ENCODE measurements at places on chromosomes 13 and 19.

- no peak for DNase-seq
Observed at GRCh38 chr13:66574606-66575005, 655.5 kb downstream of the PCDH9 start.

- DNase-seq = no peak
Observed at GRCh38 chr13:59261928-59262488, 901.7 kb downstream of the DIAPH3 start.

GRCh38 chr19:41915776-41916414 lies 12.4 kb downstream of the ERFL start:
- DNase-seq = no peak

GRCh38 chr13:21034603-21035191 lies 26.7 kb downstream of the LATS2 start:
- no peak for DNase-seq

- DNase-seq = no peak
Observed at GRCh38 chr19:38845374-38846024, 4.3 kb downstream of the HNRNPL start.

DNA sequence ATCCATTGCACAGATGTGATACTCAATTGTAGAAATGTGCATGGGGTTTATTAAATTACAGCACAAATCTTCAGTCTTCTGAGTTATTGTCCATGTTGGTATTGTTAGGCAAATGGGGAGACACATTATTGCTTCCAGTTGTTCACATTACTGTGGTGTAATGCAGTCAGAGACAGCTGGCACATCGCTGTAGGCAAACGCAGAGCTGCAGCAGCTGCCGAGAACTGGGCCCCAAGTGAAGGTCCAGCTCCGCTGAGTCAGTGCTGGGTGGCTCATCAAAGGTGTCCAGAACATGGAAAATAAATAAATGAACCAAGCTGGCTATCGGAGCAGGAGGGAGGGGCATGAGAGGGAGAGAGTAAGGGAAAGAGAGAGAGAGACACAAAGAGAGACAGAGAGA lies 299.1 kb upstream of the OBI1 start:
- no peak for DNase-seq
